ENCODE measurements at places on chromosomes 12 and 14.

DNA sequence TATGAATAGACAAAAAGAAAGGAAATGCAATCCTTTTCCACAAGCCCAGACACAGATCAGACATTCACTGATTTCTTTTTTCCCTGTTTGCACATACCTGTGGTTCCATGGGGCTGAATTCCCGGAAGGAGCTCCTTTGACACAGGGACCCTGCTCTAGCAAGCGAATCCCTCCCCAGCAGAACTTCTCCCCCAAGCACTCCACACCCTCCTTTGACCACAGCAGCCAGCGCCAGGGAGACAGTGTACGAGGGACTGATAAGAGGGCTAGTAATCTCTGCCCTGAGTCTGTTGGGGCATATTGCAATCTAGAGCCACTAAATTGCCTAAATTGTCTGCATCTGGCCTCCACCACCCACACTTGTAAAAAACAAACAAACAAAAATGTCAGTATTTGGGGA is 83.4 kb upstream of the NTF3 start:
- DNase-seq, result no peak

DNA sequence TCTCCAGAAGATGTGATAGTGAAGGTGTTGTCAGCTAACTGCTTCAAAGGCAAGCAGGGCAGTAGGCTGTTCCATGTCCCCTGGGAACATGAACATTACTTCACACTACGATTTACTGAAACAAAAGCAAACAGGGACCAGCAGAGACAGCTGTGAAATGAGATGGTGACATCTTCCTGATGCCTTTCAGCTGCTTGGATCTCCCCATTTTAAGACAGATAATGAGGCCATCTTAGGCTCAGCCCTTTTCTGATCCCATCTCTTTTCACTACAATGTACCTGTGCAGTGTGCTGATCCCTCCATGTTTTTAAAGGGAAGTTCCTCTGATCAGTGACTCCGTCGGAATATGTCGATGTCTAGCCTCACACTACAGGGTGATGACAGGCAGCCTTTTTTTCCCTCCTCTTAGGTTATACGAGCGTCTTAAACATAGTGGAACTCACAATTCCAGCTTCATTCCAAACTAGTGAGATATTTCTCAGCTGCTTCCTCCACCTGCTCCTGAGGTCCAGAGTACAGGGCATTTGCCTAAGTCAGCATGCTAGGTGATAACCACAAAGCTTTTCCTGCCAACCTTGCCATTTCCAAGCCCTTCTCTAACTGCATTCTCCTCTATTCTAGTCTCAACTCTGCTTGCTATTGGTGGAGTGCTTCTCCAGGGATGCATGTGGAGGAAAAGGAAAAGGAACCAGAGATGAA is 87.6 kb upstream of the EGLN3 start:
- no peak for DNase-seq

- no peak for DNase-seq
Measured at GRCh38 chr14:31389946-31390345, 30.4 kb downstream of the HEATR5A start.

DNA sequence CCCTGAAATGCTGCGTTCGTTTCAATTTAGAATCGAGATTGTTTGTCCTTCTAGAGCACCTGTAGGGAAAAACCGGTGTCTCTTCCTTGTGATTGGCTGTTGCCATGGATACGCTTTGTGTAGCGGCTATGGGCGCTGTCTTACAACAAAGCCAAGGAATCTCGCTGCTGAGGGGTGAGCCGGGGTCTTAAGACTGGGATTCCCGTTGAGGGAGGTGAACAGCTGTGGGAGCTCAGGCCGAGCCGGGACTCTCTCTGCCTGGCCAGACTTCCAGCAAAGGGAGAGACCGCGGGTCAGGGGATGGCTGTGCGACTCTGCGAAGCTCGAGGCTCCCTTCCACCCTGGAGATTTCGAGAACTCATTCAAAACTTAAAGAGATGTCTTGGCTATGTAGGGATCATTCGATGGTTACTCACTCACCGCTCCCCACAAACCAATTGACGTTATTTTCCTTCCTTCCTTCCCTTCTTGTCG is at the start of the genes LRRIQ1 and TSPAN19:
Gene LRRIQ1 (plus strand): TSS at position 118 of the 474 bp plus-strand sequence. CDS start 1,826 bp downstream, outside the sequence.
Gene TSPAN19 (minus strand): TSS at position 44 of the 474 bp plus-strand sequence. CDS start 6,331 bp downstream, outside the sequence.
- peak; percentile 65 for DNase-seq

DNA sequence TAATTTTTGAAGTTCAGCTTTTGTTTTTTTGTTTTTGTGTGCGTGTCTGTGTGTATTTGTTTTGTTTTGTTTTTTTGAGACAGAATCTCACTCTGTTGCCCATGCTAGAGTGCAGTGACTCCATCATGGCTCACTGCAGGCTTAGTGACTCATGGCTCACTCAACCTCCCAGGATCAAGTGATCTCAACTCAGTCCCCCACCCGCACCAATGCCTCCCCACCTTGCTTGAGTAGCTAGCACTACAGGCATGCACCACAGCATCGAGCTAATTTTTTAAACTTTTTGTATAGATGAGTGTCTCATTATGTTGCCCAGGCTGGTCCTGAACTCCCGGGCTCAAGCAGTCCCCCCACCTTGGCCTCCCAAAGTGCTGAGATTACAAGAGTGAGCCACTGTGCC is 981.4 kb downstream of the BCL11B start:
- DNase-seq, result no peak

GRCh38 chr12:126191031-126191891 is 1126.0 kb downstream of the AACS start:
- DNase-seq, result no peak

DNA sequence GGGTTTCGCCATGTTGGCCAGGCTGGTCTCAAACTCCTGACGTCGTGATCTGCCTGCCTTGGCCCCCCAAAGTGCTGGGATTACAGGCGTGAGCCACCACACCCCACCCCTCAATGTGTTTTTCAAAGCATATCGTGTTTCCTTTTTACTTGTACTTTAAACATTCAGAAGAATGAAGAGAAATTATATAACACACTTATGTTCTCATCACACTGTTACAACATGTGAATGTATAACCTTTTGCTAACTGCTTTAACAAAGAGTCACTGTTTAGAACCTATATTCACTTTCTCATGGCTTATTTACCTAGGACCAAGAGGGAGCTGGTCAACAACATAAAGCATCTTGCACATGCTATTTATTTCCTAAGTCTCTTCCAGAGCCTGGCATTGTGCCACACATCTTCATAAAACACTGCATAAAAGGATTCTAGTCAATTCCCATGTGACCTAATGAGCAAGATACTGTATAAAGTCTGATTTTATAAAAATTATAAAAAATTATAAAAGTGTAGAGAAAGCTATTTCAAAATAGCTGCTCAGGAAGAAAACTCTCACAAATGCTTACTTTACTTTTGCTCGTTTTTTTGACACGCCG is 16.0 kb upstream of the ACTR6 start:
- DNase-seq, result no peak

DNA sequence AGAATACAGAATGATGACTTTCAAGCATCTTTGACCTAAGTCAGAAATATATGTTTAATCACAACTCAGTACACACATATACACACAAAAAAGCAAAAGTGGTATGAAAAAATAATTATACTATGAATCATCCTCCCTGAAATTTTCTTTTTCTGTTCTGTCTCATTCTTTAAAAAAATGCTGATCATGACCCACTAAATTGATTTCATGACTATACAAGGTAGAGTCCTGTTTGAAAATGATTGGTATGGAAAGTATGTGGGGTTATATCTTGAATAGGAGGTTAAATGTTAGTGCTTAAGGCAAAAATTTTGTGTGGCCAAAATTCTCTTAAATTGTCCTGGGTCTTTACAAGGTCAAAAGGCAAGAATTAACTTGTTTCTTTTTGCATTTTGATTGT is 80.4 kb downstream of the SUDS3 start:
- DNase-seq, result no peak

GRCh38 chr12:4444031-4444430 is 1.6 kb downstream of the FGF6 start:
- no peak for DNase-seq

DNA sequence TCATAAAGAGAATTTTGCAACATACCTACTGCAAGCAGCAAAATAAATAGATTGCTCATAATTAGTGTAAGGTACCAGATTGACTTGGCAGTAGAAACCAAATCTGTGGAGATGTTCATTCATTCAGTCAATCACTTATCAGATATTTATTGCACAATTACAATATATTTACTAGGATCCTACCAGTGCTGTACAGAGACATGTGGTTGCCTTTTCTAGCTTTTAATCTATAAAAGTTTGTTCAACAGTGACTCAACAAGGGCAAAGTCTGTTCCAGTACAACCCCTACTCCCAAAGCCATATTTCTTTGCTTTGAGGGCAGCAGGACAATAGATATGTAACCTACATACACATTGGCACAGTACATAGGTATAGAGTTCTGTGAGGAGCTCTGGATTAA is 27.3 kb downstream of the ABCD2 start:
- DNase-seq, result no peak

- no peak for DNase-seq
Measured at GRCh38 chr12:1812650-1813302, 7.6 kb upstream of the LRTM2 start.

GRCh38 chr12:6340745-6341416 is 995 bp downstream of the TNFRSF1A start:
- DNase-seq, result no peak

DNA sequence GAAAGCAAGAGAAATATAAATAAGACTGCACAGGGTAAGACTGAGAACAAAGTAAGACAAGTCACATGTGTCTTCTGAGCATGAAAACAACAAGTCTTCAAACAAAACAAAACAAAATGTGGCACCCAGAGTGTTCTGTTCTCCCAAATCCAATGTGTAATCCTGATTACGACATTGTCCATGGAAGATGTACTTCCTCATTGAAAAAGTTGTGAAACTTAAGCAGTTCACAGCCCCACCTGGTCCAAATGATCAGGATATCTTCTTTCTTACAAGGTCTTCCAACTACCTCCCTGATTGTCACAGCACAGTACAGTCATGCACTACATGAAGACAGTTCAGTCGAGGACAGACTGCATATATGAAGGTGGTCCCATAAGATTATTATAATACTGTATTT is 23.3 kb upstream of the NEK9 start:
- DNase-seq, result no peak

DNA sequence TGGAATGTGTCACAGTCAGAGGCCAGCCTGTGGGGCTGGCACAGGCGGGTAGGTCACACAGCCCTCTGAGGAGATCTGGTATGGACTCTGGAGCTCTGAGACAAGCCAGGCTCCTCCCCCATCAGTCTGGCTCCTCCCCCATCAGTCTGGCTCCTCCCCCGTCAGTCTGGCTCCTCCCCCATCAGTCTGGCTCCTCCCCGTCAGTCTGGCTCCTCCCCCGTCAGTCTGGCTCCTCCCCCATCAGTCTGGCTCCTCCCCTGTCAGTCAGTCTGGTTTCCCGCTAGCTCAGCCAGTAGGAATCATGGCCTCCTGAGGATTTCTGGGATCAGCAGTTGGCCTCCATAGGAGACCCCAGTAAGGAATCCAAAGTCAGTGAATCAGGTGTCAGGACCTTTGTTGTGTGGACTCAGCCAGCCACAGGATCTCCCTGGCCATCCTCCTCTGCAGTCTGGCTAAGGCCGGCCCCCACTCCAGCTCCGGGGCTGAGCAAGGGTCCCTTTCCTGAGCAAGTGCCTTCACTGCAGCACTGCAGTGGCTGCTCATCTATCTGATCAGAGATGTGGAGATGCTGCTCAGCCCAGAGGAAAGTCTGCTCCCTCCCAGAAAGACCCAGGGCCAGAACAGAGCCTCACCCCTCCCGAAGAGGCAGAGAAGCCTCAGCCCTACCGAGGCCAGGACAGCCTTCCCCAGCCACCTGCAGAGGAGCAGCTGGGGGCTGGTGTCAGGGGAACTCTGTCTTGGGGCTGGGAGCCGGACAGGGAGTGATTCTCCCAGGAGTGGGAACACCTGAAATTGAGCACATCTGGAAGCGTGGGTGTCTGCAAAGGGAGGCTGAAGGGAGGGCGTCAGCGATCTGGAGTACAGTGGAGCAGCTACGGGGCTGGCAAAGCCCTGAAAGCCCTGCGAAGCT is 35.7 kb downstream of the IQSEC3 start:
- no peak for DNase-seq

GRCh38 chr12:26031827-26032226 is 73.3 kb downstream of the RASSF8 start:
- no peak for DNase-seq

DNA sequence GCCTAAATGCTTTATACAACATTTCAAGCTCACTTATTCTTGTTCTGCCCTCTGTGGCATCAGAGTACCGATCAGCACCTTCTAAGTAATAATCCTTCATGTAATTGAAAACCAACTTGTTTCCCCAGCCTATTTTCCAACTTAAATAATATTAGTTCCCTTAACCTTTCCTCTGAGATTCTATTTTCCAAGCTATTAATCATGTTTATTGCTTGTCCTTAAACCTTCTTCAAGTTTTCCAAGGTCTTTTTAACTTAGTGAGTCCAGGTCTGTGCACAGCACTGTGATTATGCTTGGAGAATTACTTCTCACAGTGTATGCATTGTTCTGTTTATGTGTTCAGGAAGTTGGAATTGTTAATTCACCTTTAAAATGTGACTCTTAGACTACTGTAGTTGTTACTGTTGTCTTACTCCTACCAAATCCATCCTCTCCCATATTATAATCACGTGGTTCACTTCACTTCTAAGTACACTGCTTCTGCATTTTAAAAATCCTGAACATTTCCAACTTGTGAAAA is 1039.3 kb upstream of the FOXG1 start:
- DNase-seq, result no peak

GRCh38 chr12:88553941-88554658 is 26.2 kb downstream of the KITLG start:
- peak; percentile 47 for DNase-seq

- no peak for DNase-seq
Measured at GRCh38 chr14:96197969-96198368, 6.7 kb upstream of the BDKRB2 start.

- DNase-seq, result no peak
Measured at GRCh38 chr12:67046062-67046461, 223.1 kb upstream of the CAND1 start.

DNA sequence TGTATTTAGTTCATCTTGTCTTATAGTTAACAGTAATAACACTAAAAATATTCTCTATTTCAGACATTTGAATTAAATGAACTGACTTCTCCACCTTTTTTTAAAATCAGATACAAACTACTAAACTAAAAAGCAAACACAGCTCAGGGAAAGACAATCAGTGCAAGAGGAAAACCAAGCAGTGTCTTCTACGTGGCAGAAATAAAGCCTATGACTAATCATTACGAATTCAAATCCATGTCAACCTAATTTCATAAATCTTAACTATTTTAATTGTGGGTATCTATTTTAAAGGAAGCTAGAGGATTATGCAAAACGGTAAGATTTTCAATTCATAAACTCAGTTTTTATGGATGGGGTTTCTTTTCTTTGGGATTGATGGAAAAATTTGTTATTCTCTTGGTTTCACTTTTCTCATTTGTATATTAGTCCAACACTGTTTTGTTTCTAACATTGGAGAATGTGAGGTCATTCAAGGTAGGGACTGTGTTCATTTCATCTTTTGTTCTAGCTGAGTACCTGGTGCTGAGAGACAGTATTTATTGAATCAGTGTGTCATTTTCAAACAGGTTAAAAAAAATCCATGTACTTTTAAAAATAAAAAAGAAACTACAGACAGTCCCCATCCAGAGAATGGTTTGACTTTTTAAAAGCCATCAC is 12.8 kb upstream of the PALS1 start:
- DNase-seq, result no peak
